Hematopoietic multipotent progenitor cell (in vitro differentiated cells): ENCODE measurements at places on chromosomes 7 and 10.

DNA sequence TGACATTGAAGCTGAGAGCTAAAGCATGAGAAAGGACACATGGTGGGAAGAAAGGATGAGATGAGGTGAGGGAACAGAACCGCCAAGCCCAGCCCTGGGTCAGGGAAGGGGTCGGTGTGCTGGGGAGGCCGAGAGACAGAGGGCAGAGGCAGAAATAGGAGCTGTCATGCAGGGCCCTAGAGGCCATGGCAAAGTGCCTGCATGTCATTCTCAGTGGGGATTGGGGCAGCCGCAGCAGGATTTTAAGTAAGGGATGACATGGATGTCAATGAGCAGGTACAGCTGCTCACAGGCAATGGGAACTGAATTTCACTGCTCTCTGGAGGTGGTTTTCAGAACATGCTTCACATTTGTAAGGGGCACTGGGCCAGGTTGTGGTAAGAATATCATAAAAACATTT lies 227.4 kb downstream of the RAB11FIP2 start:
- no peak for DNase-seq

DNA sequence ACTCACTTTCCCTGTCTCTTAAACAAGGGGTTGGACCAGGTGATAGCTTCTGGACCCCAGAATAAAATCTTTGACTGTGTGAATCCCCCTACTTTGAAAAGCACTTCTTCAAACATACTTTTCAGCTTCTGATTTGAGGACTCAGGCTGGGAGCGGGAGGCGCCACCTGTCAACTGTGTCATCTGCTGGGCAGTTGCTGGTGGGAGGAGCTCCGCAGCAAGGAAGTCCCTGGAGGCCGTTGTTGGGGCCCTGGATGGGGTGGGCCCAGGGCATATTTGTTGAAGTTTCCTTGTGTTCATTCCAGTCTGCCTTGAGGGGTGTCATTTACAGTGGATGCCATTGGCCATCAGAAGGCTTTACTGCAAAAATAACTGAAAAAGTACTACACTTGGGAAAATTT lies 197.7 kb downstream of the CCDC3 start:
- no peak for DNase-seq

- no peak for DNase-seq
Measured at GRCh38 chr7:69508736-69509135, 89.5 kb upstream of the AUTS2 start.

DNA sequence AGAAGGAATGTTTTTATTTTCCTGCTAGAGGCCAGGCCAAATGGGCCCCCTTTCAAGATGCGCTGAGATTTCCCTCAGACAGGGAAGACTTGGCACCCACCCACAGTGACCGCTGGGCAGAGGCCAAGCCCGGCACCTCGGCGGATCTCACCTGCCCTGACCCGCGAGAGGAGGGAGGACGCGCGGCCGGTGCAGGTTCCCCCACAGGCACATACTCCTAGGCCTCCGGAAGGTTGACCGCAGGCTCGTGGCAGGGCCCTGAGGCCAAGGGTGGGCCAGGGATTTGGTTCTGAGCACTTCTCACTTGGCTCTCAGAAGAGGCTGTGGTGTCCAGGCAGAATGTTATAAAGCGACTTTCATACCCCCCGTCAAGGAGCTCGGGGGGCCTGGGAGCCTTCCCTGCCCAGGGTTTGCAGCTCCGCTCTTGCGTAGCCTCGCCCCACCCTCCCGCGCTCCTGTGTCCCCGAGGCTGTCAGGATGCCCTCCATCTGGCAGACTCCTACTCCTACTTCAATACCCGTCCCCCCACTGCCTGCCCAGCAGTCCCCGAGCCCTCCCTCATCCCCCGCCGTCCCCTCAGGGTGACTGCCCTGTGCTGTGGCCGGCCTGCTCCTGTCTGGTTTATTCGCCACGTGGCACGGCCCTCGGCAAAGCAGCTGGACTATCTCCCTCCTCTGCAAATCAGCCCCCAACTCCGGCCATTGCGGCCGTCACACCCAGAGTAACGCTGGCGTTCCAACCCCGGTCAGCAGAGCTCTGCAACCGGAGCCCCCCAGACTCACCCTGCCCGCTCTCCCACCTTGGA lies 50.6 kb upstream of the PDGFA start:
- DNase-seq, result no peak

DNA sequence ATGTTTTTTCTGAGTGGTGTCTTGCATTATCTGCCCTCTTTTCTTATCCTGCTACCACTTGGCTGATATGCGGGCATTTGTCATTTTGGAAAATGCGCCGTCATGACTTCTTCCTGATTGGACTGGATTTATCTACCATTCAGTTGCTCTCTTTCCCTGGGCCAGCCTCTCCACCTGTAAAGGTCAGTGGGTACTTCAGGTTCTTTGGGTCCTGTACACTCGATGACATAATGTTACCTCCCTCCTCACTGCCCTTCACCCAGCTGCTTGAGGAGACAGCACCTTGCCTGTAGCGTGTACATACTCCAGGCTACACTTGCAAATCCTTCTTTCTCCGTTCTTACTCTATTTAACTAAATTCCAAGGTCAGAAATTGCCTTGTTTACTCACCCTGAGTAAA lies 83.7 kb downstream of the RBM33 start:
- DNase-seq, result no peak

GRCh38 chr10:22598478-22598877 lies 115.9 kb downstream of the PIP4K2A start:
- no peak for DNase-seq

GRCh38 chr7:79820387-79820786 lies 314.2 kb upstream of the GNAI1 start:
- DNase-seq, result no peak

DNA sequence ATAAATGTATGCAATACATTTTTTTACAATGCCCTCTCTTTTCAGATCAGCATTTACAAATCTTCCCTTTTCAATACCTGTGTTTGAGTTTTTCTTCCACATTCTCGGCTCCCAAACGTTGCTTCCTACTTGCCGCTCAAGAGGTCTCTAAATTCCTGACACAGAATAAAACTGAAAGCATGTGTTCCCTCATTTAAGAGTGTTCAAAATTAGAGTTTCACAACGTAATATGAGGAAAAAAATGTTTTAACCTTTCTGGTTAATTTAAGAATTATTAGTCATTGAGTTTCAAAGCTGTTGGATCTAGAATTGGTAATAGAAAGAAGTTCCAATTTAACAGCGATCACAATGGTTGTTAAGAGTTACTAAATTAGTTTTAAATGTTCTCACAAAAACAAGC lies 100.4 kb downstream of the ARID5B start:
- DNase-seq, result no peak

DNA sequence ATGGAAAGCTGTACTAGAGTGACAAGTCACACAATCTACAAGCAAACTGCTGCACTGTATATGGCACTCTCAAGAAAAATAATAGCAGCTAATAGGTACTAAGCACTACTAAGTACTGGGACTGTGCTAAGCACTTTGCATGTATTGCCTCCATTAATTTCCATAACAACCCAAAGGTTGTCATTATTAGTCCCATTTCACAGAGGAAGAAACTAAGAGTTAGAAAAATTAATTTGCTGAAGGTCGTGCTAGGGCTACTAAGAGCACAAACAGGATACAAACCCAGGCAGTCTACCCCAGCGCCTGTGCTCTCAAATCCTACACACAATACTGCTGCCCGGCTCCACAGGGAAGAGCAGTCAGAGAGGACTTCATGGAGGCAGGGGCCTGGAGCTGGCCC lies 51.7 kb downstream of the DLG5 start:
- no peak for DNase-seq

GRCh38 chr10:95275726-95276366 lies 15.0 kb downstream of the PDLIM1 start:
- no peak for DNase-seq

DNA sequence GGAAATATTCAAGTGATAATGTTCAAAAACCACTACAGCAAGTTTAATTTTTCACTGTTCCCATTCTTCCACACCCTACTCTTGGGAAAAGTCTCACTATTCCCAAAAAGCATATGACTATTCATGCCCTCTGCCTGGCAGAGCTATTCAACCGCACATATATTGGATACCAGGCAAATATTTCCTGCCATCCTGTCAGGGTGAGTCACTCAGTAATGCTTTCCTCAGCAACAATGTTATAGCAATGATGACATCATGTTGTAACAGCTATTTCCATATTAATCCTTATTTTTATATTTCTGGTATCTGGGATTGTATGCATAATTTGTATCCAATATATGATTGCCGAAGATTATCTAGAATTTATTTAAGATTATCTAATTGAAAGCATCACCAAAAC lies 114.0 kb upstream of the PLXDC2 start:
- DNase-seq, result no peak

GRCh38 chr10:117830787-117831212 lies 215.9 kb downstream of the RAB11FIP2 start:
- DNase-seq, result no peak

- DNase-seq, result no peak
Measured at GRCh38 chr10:4566011-4566410, 260.0 kb upstream of the AKR1E2 start.

DNA sequence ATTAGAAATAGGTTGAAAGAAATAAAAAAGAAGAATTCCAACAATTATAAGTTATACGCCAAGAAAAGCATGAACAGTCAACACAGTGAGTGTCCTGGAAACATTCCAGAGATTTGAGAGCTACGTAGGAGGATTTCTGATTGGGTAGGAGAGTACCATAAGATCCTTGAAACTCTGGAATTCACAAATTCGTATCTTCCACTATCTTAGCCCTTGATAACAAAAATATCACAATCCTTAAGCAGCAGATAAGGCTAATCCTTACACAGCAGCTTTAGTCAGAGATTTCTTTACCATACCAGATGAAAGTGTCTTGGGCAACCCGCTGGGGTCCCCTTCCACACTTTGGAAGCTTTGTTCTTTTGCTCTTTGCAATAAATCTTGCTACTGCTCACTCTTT lies 8.2 kb downstream of the TPK1 start:
- DNase-seq, result no peak

DNA sequence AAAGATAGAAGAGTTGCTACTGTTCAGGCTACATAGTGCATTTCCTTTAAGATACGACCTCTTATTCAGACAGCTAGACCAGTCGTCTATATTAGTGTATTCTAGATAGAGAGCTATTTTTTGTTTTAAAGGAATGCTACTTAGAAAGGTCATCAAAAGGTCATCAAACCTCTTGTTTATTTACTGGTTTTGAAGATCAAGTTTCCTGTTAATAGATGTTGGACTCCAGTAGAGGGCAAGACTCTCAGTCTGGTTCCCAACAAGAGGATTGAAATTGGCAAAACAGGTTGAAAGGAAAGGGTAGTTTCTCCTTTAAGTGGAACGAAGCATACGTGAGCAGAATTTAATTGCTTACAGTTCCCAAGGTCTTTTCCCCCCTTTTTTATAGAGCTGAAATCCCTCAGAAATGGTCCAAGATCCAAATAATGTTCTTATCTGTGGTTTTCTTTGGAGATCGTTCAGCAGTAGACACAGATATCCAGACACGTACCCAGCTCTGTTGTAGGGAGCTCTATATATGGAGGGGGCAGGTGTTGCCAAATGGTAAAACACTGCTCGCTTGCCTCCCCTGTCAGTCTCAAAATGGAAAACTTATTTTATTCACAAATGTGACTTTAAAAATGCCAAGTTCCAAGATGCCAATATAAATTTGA lies 37.2 kb downstream of the BAMBI start:
- no peak for DNase-seq

DNA sequence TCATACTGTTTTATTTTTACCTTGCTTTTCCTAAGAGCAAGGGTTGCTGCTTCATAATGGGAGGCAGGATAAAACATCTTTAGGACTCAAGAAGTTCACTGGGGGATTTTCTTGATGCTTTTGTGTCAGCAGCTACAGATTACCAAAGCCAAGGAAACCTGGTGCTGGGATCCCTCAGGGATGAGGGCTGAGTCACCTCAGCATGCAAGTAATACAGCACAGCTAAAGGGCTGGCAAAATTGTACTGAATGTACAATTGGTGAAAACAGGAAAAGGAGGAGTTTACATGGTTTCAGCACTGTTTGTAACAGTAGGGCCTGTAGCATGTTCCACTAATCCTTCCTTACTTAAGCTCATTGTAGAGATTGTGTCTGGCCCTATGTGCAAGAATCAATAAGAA lies 1056.8 kb downstream of the SORCS1 start:
- no peak for DNase-seq

GRCh38 chr10:4650582-4650981 lies 175.4 kb upstream of the AKR1E2 start:
- DNase-seq, result no peak

DNA sequence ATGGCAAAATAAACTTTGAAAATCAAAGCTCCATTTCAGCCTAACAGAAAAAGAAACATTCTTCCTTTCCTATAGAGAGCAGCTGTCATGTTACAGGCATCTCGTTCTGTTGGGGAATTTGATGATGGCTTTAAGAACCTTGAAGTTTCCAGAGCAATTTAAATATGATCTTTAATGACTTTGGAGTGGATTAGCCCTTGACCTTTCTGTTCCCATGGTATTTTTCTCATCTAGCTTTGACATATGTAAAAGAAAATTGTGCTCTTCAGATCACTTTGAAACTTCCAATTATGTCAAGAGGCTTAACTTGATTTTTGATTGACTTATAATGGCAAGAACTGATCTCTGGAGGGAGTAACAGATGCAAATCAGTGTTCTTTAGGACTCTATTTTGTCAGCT lies 157.6 kb upstream of the SEMA3E start:
- no peak for DNase-seq

DNA sequence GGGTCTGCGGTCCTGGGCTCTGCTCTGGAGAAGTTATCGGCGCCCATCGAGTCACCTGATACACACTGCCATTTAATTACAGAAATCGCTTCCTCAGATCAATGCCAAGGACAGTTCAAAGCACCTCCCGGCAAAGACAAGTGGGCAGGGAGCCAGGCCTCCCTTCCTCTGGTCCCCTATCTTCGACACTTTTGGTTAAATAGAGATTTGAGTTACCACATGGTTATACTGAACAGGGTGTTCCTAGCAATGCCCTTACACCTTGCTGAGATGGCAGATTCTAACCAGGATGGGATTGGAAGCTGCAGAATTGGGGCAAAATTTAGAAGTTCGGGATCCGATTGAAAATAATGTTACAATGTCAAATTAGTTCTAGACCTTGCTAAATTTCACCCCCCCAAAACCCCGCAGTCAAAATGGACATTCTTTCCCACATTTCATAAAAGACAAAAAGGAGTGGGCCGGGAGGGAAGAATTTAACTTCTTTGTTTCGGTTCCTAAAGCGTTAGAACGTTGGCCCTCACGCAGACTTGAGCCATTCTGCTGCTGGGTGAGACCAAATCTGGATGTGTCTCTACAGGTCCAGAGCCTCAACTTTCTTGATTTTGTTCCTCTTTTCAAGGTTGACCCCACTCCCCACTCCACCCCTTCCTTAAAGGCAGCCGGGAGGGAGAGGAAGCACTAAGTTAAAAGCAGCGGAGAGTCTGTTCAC lies 2.2 kb upstream of the DLX5 start:
- DNase-seq, result peak; percentile 43
